ENCODE measurements at places on chromosomes 7 and 10. TPM values are rescaled to one million over a fixed set of nuclear protein-coding genes. Genes with fewer than 3 reads are reported as not detected.

The ASIC3 gene
- total RNA-seq, result not detected

DNA sequence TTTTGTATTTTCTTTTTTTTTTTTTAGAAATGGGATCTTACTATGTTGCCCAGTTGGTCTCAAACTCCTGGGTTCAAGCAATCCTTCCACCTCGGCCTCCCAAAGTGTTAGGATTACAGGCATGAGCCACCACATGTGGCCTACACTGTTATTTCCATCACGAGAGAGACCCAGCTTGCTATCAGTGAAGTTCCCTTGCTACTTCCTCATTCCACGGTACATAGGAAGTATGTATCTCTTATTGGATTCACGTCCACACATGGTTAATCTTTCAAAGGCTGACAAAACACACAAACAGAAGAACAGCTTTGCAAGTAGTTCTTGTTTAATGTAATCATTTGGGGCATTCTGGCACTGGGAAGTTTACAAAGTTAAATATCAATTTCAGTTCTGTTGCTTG lies 50.9 kb downstream of the DCLRE1A start:
- no peak overlapping the region for H3K27ac ChIP-seq
- H3K4me1 ChIP-seq, result no peaks in the 10 kb centered on the region
- DNase-seq, result no peak
- no peaks in the 10 kb centered on the region for H3K27me3 ChIP-seq
- no peaks in the 10 kb centered on the region for H3K36me3 ChIP-seq

DNA sequence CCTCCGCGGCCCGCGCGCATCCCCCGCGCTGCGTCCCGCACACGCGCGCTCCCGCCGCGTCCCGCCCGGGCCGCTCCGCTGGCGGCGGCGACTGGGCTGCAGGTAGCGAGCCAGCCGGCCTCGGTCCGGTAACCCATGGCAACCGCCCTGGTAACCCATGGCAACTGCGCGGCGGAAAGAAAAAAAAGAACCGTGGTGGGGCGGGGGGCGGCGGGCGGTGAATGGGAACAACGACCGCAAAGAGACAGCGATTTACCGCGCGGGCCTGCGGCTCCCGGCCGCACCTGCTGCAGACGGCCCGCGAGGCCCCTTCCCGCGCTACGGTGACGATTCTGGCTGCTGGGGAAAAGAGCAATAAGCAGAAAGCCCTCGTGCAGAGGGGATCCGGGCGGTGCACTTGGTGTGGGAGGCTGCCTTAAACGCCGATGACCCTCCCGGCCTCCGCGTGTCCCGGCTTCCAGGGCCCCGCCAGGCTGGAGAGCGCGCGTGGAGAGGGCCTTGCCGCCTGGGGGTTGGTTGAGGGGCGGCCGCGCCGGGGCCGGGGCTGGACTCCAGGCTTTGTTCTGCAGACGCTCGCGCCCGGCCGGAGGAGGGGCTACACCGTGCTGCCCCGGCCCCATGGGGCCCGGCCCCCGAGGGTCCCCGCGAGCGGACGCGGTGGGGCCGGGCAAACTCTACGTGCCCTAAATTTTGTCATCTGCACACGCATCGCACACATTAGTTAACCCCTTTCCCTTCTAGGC lies 84.7 kb downstream of the SNX10 start:
- H3K36me3 ChIP-seq, result peaks cover 13% of the 10 kb centered on the region
- peaks cover 5% of the 10 kb centered on the region for H3K4me1 ChIP-seq
- no peaks in the 10 kb centered on the region for H3K27me3 ChIP-seq
- peak overlapping the region; percentile 57 for H3K4me3 ChIP-seq

DNA sequence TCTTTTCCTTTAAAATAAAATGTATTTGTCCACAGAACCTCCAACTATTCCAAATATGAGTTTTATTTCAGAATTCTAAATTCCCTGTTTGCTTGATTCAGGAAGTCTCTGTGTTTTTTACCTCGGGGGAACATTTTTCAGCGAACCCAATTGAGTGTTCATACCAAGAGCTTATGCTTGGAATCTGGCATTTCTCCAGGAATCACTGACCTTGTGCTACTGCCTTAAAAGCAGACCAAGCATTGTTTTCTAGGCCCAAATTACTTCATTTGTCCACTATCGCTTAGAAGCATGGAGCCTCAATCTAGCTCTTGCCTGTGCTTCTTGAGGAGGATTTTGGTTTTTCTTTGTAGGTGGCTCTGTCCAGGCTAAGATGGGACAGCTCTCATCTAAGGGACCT lies 59.4 kb downstream of the EBLN1 start:
- no peaks in the 10 kb centered on the region for H3K4me1 ChIP-seq
- H3K4me3 ChIP-seq, result no peak overlapping the region
- no peak for DNase-seq
- H3K27ac ChIP-seq, result no peak overlapping the region
- H3K27me3 ChIP-seq, result no peaks in the 10 kb centered on the region
- no peaks in the 10 kb centered on the region for H3K36me3 ChIP-seq

DNA sequence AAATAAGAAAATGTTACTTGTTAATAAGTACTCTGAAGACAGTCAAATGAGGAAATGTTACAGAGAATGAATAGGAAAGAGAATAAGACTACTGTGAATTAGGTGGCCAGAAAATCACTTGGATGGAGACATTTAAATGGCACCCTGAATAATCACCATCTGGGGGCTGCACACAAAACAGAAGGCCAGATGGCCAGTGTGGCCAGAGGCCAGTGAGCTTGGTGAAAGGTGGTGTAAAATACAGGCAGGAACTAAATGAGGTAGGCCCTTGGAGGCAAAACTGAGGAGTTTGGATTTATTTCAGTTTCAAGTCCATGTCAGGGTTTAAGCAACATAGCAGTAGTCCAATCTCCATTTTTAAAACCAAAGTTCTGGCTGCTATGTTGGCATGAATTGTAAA lies 126.7 kb downstream of the TSPAN12 start:
- DNase-seq, result no peak
- no peaks in the 10 kb centered on the region for H3K36me3 ChIP-seq
- H3K27me3 ChIP-seq, result no peaks in the 10 kb centered on the region
- no peak overlapping the region for H3K27ac ChIP-seq

The GPR37 gene
- total RNA-seq, result not detected

DNA sequence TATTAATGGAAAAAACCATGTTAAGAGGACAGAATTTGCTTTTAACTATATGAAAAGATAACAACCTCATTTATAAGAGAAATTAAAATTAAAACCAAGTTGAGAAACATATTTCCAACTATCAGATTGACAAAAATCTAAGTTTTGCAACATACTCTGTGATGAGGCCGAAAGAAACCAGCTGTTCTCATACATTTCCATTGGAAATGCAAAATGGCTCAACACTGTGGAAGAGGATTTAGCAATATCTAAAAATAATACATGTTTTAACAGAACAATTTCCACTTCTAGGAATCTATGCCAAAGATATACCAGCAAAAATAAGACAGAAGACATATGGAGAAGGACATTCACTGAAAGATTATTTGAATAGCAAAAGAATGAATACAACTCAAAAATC lies 268.8 kb downstream of the DYNC1I1 start:
- no peaks in the 10 kb centered on the region for H3K36me3 ChIP-seq
- no peak overlapping the region for H3K4me3 ChIP-seq
- no peaks in the 10 kb centered on the region for H3K4me1 ChIP-seq
- H3K27ac ChIP-seq, result no peak overlapping the region

- H3K27ac ChIP-seq, result no peak overlapping the region
- no peaks in the 10 kb centered on the region for H3K27me3 ChIP-seq
- no peaks in the 10 kb centered on the region for H3K36me3 ChIP-seq
- H3K4me3 ChIP-seq, result no peak overlapping the region
- DNase-seq, result no peak
Observed at GRCh38 chr10:30984563-30985328, 46.9 kb downstream of the ZNF438 start.

- no peaks in the 10 kb centered on the region for H3K27me3 ChIP-seq
- no peaks in the 10 kb centered on the region for H3K36me3 ChIP-seq
- peaks cover 40% of the 10 kb centered on the region for H3K4me1 ChIP-seq
Observed at GRCh38 chr10:21526860-21527597, 1.5 kb upstream of the SKIDA1 start.

DNA sequence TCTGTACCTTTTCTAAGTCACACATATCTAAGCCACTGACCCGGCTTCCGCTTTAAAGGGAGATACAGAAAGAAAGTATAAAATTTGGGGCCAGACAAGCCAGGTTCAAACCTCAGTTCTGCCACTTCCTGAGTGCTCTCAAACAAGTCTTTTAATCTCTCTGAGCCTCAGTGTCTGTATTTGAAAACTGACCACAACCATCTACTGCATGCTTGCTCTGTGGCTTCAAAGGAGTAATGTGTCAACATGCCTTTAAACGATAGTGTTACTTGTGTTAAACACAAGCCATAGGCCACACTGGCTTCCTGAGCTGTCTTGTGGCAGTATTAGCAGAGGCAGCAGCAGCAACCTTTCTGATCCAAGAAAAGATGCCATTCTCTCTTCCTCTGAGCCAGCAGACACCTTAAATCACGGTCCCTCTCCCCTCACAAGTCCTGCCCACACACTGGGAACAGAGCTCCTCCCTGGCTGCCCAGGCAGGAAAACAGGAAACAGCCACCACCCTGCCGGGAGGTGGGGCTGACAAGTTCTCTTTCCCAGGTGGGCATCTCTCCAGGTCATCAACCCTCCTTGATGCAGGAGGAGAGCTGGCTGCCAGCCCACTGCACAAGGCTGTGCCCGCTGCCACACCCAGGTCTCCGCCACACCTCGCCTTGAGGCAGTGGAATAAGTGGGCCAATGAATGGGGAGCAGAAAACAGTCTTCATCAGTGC lies 10.7 kb downstream of the HIP1 start:
- H3K4me3 ChIP-seq, result no peak overlapping the region
- H3K4me1 ChIP-seq, result peaks cover 24% of the 10 kb centered on the region
- H3K27me3 ChIP-seq, result no peaks in the 10 kb centered on the region
- no peaks in the 10 kb centered on the region for H3K36me3 ChIP-seq

The SRRM3 gene
- 0.11 TPM for total RNA-seq

The MRLN gene
- not detected for total RNA-seq

DNA sequence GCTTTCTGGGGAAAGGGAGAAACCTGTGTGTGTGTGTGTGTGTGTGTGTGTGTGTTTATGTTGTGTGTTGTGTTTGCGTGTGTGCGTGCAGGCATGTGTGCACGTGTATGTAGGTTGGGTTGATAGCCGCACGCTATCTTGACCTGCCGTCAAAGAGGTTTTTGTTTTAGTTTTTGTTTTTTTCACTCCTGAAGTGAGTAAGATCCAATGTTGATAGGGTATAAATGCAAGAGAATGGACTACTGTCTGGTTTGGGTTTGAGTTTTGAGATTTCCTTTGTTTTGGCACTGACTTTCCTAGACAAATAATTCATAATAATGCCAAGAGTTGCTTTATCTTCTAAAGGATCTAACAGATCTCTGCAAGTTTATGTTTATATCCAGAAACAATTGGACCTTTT lies 27.8 kb downstream of the POU6F2 start:
- H3K4me3 ChIP-seq, result no peak overlapping the region
- H3K27me3 ChIP-seq, result no peaks in the 10 kb centered on the region
- H3K36me3 ChIP-seq, result no peaks in the 10 kb centered on the region

Data from HepG2 (cell line).